Inflammatory macrophage treated with lipopolysaccharide for 4 hours (primary cell): ENCODE measurements at places on chromosomes 13 and 19.

DNA sequence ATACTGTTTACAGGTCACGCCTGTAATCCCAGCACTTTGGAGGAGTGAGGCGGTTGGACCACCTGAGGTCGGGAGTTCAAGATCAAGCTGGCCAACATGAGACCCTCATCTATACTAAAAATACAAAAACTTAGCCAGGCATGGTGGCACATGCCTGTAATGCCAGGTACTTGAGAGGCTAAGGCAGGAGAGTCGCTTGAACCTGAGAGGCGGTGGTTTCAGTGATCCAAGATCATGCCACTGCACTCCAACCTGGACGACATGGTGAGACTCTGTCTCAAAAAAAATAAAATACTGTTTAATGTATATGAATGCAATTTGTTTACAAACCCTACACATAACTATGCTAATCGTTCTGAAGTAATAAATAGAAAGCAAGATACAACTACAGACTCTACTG is 102.4 kb downstream of the ZNF486 start:
- DNase-seq, result no peak

- no peak for DNase-seq
Observed at GRCh38 chr19:47444388-47444821, 25.1 kb upstream of the MEIS3 start.

GRCh38 chr19:10238172-10238783 is 7.1 kb upstream of the S1PR2 start:
- DNase-seq, result no peak

GRCh38 chr19:7654401-7654800 is 14.4 kb upstream of the RETN start:
- no peak for DNase-seq

DNA sequence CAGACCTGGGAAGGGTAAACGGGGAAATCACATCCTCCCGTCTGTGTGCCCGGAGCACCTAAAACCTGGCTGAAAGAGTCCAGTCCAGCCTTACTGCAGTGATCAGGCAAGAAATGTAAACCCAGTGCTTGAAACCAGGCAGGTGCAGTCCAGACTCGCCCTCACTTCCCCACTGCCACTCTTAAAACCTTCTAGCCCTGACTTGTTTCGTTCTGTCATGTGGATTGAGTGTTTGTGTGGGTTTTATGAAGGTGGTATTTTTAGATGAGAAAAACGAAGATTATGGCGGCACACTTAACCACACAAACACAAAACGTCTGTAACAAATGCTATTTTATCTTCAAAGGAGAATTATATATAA is 839 bp upstream of the CKAP2 start:
- no peak for DNase-seq
